ENCODE measurements at places on chromosomes 4 and X.

DNA sequence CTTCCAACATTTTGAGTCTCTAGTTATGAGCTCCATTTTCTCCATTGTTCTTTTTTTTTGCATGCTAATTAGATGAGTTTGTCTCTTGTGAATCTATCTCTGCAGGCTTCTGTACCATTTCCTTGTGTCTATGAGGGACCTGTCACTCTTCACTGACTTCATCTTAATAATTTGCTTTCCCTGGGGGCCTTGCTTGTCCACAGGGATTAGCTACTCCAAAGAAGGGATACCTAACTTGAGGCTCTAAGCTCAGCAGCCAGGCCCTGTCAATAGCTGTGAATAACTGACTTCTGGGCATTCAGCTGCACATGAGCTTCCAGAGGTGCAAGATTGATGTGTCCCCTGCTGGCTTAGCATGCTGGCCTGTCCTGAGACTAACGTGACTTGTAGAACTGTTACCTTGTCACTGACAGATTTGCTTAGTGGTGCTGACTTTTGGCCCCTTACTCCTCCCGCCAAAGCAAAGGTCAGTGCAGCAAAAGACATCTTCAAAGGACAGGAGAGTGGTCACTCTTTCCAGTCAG lies 124.6 kb downstream of the AFF2 start:
- no peak for DNase-seq

- DNase-seq: no peak
Observed at GRCh38 chrX:68942840-68943239, 114.0 kb downstream of the EFNB1 start.

DNA sequence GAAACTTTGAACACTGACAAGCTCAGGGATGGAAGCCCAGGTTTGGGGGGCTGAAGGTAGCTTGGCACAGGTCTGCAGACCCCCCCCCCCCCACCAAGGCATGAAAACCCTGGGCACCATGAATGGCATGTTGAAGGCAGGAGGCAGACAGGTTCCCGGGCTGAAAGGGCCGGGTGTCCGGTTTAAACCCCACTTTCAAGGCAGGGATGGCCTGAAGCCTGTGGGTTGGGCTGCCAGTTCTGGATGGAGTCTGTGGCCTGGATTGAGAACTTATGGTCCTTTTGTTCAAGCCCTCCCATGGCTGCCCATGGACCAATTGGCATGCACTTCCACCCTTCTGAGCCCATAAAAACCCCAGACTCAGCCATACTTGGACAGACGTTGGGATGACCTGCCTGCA lies 616.9 kb downstream of the ADGRL3 start:
- DNase-seq: no peak

DNA sequence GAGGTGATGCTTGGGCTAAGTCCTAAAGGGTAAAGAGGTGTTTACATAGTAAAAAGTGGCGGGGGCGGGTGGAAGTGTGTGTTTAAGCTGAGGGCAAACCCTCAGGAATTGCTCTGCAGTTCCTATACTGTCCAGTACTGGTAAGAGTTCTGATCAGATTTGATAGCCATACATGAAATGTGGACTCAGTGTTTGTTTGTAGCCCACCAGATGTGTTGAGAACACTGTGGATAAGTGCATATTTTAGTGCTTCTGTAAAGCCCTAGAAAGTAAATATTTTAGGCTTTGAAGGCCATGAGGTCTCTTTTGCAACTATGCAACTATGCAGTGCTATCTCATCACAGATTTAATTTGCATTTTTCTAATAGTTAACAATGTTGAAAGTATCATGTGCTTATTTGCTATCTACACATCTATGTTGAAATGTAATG lies 80.7 kb upstream of the EOLA2 start:
- no peak for DNase-seq

GRCh38 chrX:150308532-150309157 lies 54.5 kb upstream of the MAMLD1 start:
- no peak for DNase-seq

GRCh38 chrX:134241960-134242619 lies 5.1 kb downstream of the CCDC160 start:
- no peak for DNase-seq

DNA sequence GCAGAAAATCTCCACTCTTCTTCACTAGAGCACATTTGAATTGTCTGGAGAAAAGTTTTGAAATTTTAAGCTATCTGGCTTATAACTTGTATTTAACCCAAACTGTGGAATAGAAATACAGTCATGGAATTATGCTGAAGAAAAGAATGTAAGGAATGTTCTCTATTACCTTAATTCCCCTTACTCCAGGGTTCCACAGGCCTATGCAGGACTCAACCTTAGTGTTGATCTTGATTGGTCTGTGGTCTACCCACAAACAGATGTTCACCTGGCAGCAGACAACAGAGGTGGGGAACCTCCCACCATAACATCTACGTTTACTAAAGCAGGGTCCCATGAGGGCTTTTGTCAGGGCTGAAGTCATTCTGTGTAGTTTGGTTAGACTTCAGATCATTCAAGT lies 189.3 kb upstream of the GPRIN3 start:
- no peak for DNase-seq
